Fibroblast of skin of left quadriceps (primary cell): ENCODE measurements at places on chromosomes 5 and 9.
A peak's percentile ranks its signal among the peaks of the same experiment; 100 is the strongest.

GRCh38 chr5:118832974-118833373, 155.4 kb downstream of the DTWD2 start:
- no peak for DNase-seq

GRCh38 chr5:16528382-16529110, 62.9 kb upstream of the ZNF622 start:
- no peak for DNase-seq

- peak; percentile 34 for DNase-seq
Measured at GRCh38 chr5:79025054-79025472, 40.0 kb upstream of the ARSB start.

DNA sequence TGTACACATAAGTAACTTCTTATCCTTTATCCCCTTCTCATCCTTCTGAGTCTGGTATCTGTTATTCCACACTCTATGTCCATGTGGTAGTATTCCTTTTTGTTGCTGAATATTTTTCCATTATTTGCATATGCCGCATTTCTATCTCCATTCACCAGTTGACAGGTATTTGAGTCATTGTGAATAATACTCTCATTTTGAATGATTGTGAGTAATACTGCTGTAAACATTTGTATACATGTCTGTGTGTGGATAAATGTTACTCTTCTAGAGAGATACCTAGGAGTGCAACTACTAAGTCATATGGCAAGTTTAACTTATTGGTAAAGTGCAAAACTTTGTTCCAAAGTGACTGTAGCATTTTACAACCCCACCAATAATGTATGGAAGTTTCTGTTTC, 15.6 kb downstream of the RIC1 start:
- DNase-seq: no peak

GRCh38 chr9:2019723-2020122, 4.6 kb downstream of the SMARCA2 start:
- no peak for DNase-seq

DNA sequence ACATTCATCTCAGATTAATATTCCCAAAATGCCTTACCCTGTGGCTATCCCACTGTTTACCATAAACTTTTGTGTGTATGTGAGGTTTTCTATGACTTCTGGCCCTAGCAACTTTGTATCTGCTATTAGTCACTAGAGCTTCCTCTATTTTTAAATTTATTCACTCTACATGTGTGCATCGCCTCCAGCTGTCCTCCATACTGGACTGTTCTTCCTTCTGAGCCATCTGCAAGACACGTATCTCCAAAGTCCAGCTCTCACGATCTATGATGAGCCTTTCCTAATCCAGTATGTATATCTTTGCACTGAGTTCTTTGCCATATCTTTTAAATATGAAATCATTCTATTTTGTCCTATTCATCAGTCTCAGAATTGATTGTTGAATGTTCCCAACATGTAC, 1.7 kb upstream of the GNG10 start:
- DNase-seq: no peak

GRCh38 chr5:95624368-95624767, 4.5 kb downstream of the GPR150 start:
- DNase-seq: no peak

GRCh38 chr9:134391319-134392231, 65.3 kb downstream of the RXRA start:
- no peak for DNase-seq

GRCh38 chr5:169181814-169182213, 119.1 kb downstream of the SLIT3 start:
- no peak for DNase-seq

DNA sequence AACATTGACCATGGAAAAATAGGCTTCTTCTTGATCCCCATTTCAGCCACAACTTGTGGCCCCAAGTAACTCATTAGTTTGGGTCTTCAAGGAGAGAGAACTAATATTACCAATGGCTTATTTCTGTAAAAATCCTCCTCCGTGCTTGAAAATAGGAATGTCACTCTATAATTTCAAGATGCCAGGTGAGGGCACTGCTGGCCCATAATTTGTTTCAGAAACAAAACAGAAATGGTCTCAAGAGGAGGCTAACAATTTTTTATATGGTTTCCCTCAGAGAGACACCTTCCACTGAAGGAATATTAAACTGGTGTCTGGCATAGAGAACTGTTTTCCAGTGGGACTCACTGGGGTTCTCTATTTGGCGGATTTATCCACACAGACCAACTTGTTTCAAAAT, 437.0 kb upstream of the TRPC7 start:
- no peak for DNase-seq

GRCh38 chr9:136327304-136327974, at the start of gene GPSM1:
Gene GPSM1, plus strand, starts transcription at chr9:136327539. Its CDS starts 157 bp downstream, at chr9:136327696.
- peak; percentile 22 for DNase-seq

GRCh38 chr5:148981353-148981752, 81.5 kb downstream of the SH3TC2 start:
- no peak for DNase-seq

DNA sequence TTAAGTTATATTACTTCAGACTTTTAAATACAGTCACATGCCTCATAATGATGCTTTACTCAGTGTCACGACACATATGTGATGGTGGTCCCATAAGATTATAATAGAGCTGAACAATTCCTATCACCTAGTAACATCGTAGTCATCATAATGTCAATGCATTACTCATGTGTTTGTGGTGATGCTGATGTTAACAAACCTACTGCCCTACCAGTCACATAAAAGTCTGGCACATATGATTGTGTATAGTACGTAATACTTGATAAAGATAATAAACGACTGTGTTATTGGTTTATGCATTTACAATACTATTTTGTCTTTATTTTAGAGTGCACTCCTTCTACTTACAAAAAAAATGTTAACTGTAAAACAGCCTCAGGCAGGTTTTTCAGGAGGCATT, 103.7 kb downstream of the PAM start:
- DNase-seq: no peak

DNA sequence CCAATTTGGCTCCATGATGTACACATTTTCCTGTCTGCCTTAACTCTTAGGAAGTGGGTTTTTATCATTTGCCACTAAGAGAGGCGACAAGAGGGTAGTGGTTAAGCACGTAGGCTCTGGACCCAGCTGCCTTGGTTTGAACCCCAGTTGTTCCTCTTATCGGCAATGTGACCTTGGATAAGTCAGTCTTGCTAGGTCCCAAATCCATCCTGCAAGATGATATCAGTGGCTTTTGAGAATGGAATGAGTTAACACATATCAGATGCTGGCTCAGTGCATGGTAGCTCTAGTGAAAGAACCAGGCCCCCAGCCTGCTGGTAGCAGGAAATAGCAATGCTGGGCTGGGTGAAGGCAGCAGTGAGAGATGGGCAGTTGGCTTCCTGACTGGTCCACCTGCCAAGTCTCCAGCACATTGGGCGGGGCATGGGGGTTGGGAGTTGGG, 72.5 kb downstream of the STK10 start:
- no peak for DNase-seq

DNA sequence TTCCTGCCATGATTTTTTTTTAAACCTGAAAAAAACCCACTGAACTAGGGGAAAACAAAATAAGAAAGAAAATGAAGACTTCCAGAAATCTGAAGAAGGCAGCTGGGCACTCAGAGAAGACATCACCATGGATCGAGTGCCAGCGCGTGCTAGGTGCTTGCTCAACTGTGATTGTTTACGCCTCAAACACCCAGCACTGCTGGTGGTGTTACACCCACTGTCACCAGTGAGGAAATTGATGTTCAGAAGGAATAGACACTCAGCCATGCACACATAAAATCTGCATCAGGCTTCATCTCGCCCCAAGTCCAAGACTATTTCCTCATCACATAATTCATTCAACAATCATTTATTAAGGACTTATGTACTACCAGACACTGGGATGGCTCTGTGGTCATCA, 82.1 kb downstream of the HRH2 start:
- DNase-seq: no peak

- no peak for DNase-seq
Measured at GRCh38 chr9:8738945-8739344, 939.4 kb upstream of the DMAC1 start.

DNA sequence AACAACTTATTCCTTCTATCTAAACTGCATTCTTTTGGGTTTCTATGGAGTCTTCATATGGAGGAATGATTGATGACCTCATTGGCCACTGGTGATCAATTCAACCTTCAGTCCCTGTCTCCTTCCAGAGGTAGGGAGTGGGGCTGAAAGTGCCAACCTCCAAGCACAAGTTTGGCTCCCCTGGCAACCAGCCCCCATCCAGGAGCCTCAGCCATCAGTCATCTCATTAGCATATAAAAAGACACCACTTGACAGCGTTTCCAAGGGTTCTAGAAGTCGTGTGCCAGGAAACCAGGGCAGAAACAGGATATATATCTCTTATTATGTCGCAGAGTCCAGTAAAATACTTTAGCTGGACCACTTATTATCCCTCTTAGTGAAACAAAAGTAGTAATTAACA, 9.8 kb downstream of the SLC31A2 start:
- DNase-seq: no peak

DNA sequence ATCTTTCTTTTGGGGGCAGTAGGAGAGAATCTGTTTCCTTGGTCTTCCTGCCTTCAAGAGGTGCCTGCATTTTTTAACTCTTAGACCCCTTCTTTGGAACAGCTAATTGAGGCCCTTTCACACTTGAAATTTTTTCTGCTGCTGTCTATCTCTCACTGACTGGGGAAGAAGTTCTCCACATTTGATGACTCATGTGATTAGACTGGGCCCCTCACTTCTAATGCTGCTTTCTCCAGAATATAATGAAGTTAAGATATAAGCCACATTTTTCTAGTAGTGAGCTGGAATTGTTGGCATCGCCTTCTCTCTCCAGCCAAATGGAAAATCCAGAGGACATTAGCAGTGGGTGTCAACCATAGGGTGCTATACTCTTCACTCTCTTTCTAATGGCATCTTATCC, 12.4 kb downstream of the ZNF474 start:
- no peak for DNase-seq

DNA sequence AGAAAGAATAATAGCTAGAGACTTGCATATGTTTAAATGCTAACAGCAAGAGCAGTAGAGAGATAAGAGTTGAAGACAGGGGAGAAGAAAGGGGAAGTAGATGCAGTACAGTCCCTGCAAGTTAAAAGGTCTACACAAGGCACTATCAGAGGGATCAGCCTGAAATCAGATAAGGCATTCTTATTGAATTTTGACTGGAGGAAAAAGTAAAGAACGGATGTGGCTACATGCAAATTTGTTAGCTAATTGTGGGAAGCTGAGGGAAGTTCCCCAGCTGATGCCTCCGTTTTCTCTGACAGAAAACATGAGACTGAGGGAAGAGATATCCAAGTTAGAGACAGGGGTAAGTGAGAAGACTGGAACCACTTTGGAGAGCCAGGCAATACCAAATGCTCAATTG, 12.9 kb upstream of the RHOBTB3 start:
- no peak for DNase-seq

DNA sequence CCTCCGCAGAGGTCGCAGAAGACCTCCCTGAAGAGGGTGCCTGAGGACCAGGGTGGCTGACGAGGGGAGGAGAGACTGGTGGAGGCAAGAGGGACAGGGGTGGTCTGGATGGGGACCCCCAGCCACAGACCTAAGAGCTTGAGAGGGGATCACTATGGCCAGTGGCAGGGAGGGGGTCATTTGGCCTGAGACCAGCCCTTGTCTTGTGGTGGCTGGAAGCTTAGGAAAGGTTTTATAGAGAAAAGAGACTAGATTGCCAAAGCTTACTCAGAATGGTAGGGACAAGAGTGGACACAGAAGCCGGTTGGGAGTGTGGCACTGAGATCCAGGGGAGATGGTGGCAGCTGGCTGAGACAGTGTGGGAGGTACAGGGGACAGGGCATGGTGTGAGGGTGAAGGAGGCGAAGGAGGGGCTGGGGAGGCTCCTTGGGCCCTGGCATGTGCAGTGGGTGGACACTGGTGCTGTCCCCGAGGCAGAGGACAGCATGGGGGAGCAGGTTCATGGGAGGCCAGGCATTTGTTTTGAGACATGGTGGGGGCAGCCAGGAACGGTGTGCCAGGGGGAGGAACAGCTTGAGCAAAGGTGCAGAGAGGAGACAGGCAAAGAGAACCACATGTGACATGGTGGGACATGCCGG, 123.0 kb downstream of the C9orf50 start:
- no peak for DNase-seq

GRCh38 chr9:3032898-3033297, 189.0 kb upstream of the PUM3 start:
- no peak for DNase-seq

GRCh38 chr9:23258569-23258968, 567.5 kb downstream of the ELAVL2 start:
- no peak for DNase-seq

DNA sequence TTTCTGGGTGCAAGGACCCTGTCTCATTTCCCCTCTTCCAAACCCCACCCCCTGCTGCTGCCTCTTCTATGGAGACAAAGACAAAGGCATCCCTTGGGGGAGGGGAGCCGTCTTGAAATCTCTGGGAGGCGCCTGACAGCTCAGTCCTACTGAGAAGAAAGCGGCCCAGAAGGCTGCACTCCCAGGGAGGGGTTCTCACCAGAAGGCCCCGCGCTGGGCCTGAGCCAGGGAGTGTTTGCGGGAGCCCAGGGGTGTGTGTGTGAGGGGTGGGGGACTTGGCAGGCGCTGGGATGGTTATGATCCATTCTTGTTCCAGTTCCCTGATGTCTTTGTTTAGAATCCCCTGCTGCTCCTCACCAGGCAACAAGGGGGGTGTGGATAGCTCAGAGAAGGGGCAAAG, 45.7 kb upstream of the ALDH1B1 start:
- DNase-seq: no peak

GRCh38 chr5:175885813-175886212, 14.4 kb downstream of the CPLX2 start:
- DNase-seq: no peak

- no peak for DNase-seq
Measured at GRCh38 chr9:77982581-77983319, 48.9 kb downstream of the GNAQ start.
